Activated naive CD4-positive, alpha-beta T cell treated with anti-CD3 and anti-CD28 coated beads, Interleukin-2, amount 50 U/mL, for 16 hours (primary cell): ENCODE measurements at places on chromosomes 12 and 14.

DNA sequence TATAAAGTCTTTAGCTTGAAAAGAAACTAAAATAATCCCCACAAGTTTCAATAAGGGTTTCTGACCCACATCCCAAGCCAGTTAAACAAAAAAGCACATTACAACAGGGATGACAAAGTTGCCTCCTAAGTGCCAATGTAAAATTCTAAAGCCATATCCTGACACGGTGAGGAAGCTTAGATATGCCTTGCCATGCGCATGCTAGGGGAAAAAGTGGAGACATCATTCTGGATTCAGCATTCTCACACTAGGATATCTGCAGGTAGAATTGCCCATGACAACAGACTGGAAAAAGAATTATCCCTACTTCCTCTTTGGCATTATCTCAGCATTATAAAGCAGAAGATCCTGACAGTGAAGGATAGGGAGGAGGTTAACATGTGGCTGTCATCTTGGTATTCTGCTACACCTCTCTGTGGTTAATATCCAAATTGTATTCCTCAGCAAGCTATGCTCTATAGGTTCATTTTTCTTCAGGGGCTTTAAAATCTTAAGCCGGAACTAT, 4.9 kb downstream of the DUSP6 start:
- no peak for DNase-seq

GRCh38 chr14:67962215-67962644, 142.7 kb downstream of the RAD51B start:
- DNase-seq = no peak

GRCh38 chr12:3032770-3033538, 44.2 kb upstream of the TSPAN9 start:
- DNase-seq = no peak

- no peak for DNase-seq
These were observed 463.6 kb upstream of the MIS18BP1 start for GRCh38 chr14:45716572-45716971.

- no peak for DNase-seq
These were observed 125.1 kb upstream of the GRIP1 start for GRCh38 chr12:66803930-66804329.

DNA sequence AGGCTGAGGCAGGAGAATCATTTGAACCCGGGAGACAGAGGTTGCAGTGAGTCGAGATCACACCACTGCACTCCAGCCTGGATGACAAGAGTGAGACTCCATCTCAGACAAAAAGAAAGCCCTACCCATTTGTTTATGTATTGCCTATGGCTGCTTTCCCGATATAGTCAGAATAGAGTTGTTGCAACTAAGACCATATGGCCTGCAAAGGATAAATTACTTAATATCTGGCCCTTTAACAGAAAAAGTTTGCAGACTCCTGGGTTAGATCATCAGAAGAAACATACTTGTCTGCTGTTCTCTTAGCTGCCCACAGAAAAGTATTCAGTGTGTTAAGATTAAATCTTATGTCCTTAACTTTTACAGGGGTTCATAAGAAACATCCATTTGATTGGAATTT, 122.4 kb upstream of the VASH1 start:
- DNase-seq = no peak

- peak; percentile 23 for DNase-seq
These were observed 20.5 kb upstream of the FAM181A start for GRCh38 chr14:93906341-93907329.

- DNase-seq = no peak
These were observed 237.6 kb upstream of the AMIGO2 start for GRCh38 chr12:47317175-47317915.

GRCh38 chr14:24873551-24873950, 176.4 kb downstream of the STXBP6 start:
- no peak for DNase-seq

GRCh38 chr14:20986811-20987210, 3.0 kb upstream of the METTL17 start:
- DNase-seq = no peak

DNA sequence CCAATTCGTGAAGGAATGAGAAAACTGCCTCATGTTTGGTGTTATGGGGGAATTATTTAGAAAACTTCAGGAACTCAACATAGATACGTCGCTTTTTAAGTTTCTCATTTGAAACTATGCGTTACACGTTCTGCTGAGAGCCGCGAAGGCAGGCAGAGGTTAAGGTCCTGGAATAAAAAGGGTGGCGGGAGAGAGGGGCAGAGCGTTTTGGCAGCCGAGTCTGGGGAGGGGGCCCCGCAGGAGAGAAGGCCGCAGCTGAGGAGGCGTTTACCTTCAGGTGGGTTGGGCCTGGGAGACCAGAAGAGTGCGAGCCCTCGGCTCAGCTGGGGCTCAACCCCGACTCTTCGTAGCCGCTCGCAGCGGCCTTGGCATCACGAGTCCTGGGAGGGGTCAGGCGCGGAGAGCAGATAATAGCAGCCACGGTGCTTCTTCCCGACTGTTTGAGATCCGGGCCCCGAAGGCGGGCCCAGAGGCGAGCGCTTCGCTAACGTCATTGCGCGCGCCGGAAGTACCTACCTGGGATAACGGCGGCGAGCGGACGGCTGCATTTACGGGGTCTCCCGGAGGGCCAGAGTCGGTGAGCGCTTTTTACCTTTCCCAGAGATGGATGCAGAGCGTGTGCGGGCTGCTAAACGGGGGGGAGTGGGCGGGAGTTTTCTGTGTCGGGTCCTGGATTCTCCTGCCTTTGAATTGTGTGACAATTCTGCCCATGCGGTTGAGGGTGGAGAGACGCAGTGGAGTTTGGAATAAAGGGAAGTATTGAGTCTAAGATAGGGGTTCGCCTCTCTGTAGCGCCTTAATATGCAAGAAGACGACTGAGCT, at the start of the genes PPHLN1 and ZCRB1:
TSS of gene PPHLN1 (plus strand) at position 515 of the 822 bp plus-strand sequence. CDS start 9,736 bp downstream, outside the sequence.
TSS of gene ZCRB1 (minus strand) at position 442 of the 822 bp plus-strand sequence. CDS start 1,992 bp downstream, outside the sequence.
- DNase-seq = peak; percentile 80

GRCh38 chr12:71664411-71665089, 449 bp downstream of the THAP2 start:
- DNase-seq = no peak

DNA sequence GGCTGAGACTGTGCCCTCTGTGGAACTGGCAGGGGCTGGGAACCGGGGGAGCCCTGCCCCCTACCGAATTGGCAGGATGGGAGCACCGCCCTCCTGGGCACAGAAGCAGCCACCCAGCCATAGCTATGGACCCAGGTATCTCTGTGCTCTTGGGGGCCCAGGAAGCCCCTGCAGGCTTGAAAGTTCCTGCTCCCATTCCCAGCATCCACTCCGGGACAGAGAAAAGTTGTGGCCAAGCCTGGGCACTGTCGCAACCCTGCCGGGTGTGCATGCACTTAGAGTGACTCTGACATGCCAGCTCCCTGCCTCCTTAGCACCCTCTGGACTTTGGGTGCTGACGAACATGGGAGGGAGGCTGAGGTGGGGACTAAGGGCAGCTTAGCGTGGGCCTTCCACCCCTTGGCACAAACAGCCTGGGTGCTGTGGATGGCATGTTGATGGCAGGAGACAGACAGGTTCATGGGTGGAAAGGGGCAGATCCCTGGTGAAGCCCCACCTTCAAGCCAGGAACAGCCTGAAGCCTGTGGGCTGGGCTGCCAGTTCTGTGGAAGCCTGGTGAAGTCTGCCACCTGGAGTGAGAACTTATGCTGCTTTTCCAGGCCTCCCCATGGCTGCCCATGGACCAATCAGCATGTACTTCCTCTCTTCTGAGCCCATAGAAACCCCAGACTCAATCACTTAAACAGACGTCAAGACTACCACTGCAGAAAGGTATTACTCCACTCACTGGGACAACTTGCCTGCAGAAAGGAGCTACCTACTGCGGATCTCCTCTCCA, 279.0 kb downstream of the ATXN7L3B start:
- no peak for DNase-seq

GRCh38 chr12:104578453-104578852, 121.7 kb downstream of the CHST11 start:
- no peak for DNase-seq
